HepG2 (cell line): ENCODE measurements at places on chromosomes 2 and 18.

- DNase-seq = no peak
Observed at GRCh38 chr2:29382486-29382885, 267.3 kb downstream of the CLIP4 start.

- no peak for DNase-seq
Observed at GRCh38 chr18:46721331-46721730, 35.5 kb downstream of the ST8SIA5 start.

DNA sequence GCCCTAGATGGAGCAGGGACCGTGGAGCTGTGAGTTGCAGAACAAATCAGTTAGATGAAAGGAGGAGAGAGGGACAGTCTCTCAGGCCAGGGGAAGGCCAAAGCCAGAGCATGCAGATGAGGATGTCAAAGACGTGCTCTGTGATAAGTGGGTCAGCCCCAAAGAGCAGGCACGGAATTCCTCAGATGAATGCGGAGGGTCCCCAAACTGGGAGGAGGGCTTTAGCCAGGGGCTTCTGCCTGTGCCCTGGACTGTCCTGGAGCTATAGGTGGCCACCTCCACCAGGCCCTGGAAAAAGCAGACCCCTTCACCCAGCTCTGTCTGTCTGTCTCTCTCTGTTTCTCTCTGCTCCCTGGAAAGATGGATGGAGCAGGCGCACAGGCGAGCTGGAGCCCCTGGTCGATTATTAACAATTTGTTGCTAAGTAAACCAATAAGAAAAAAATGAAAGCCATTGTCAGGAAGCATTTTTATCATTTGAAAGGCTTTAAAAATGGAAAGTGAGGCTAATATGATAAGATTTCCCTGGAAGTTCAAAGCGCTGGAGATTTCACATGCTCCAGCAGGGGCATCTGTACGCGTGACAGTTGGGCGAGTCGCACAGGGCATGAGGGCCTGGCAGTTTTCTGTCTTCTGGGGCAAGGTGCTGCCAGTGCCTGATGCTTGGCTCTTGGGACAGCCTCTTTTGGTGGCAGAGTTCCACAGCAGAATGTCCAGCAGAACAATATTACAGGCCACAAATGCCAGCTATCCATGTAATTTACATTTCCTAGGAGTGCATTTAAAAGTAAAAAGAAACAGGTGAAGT lies 241.0 kb downstream of the GLI2 start:
- no peak for DNase-seq

- peak; percentile 35 for DNase-seq
Observed at GRCh38 chr18:61901323-61901986, 8.6 kb upstream of the RNF152 start.

DNA sequence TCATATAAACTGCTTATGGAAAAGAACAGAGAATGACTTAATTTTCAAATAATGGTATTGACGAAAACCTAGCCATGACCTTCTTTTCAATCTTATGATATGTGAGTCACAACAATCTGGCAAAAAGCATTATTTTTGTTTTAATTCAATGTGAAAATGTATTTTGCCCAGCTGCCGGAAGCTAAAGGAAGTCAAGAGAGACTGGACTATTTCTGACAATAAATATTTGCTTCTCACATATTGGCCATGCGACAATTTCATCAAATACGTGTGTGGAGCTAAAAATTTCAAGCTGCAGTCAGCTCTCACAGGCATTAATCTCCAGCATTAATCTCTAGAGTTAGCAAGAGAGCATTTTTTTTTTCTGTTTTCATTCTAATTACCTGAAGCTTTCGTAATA lies 881.0 kb downstream of the CPS1 start:
- DNase-seq = no peak

DNA sequence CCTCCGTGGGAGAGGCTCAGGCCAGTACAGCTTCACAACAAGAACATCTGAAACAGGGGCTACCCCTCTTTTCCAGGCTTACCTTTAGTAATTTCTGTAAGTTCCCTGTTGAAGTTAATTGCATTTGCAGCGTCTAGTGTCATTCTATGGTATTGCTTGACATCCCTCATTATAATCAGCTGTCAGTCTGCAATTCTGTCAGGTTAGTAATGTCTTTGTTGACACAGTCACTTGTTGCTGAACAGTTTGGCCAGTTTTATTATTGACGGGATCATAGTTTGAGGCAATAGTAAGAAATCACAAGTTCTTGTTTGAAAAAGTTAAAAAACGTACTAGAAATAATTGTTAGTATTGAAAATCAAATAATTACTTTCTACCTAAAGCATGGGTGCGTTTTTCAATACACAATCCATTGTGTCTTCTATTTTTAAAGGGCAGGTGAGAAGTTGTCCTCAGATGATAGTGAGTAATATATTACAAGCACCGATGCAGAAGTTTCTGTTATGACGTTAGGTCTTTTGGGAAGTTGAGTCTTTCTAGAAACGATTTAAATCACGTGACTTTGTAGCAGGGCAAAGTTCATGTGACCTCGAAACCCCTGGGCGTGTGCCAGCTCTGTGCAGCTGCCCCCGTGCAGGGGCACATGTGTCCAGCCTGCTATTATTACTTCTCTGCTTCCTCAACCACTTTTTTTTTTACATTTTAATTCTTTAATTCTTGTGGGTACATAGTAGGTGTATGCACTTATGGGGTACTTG lies 49.5 kb upstream of the MBP start:
- DNase-seq = no peak

DNA sequence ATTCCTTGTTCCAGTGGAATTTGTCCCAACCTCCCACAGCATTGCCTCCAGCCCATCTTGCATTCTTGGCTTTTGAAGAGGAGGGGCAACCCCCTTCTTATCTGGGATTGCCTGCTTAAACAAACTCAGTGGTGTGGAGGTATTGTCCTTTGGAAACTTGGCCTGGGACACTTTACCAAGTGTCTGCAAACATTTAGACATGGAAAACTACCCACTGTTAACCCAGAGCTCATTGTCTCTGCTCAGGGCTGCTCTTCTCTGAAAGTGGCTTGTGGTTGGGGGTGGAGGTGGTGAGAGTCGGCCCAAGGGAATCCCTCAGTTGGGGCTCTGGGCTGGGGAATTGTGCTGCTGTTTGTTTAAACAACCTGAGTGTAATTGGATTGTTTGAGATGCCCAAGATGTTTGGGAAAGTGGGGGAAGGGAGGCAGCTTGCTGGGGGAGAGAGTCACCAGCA lies 178.3 kb upstream of the GATA6 start:
- peak; percentile 81 for DNase-seq

GRCh38 chr2:12547566-12548170 lies 169.1 kb upstream of the TRIB2 start:
- no peak for DNase-seq

DNA sequence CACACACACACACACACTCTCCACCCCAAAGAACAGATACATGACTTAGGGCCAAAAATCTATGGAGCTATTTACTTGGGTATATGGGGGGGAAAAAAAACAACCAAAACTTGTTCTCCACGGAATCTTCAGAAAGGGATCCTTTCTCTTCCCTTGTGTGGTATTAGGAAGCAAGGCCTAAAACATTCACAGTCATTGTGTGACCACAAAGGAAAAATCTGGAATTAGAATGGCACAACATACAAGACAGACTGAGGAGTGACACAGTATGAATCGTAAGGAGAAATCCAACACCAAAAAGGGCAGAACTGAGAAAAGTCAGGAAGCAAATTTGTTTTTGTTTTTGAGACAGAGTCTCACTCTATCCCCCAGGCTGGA lies 70.3 kb downstream of the ASXL2 start:
- DNase-seq = no peak

DNA sequence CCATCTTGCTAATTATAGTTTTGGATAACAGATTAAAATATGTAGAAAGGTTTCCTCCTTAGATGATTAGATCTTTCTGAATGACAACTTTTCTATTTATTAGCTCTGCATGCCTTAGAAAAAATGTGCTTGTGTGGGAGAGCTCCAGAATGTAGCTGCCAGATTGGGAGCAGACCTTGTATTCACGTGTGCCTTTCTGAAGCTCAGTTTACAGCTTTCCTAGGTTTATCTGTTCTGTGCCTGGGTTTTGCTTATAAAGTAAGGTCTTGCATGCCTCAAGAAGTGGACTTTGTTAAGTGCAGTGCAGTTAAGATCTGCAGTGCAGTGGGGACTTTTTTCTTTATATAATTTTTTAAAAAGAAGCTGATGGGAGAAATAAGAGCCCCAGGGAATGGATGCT lies 179.0 kb downstream of the DCC start:
- no peak for DNase-seq

DNA sequence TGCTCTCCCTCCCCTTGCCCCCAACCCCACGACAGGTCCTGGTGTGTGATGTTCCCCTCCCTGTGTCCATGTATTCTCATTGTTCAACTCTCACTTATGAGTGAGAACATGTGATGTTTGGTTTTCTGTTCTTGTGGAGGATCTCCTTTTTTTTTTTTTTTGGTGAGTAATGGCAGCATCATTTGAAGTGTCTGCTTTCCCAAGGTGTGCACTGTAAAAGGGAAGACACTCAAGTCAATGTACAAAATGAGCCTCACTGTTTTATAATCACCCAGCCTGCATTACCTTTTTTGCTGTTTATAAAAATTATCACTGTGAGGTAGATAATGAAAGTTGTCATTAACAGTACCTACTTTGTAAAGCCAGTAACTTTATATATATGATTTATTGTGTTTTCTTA lies 56.9 kb downstream of the INSIG2 start:
- no peak for DNase-seq

- no peak for DNase-seq
Observed at GRCh38 chr2:190404487-190404886, 3.7 kb upstream of the MFSD6 start.

DNA sequence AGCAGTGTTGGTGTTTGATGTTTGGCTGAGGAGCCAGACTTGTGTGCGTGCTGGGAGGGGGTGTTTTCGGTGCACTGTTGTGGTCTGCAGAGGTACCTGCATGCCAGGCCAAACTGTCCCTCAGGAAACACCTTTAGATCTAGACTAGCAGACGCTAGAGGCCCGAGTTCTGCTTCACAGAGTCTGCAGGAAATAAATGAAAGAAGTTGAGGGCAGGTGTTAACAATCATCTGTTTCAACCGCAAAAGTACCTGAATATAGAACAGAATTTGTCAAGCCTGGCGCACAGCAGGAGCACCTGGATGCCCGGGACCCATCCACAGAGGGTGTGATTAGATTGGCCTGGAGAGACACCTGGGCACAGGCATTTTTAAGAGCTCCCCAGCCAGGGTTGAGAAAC lies 40.5 kb upstream of the REL start:
- no peak for DNase-seq

- DNase-seq = no peak
Observed at GRCh38 chr2:159736048-159736447, 23.7 kb downstream of the MARCHF7 start.

- no peak for DNase-seq
Observed at GRCh38 chr2:95020275-95021022, 5.1 kb upstream of the MAL start.

DNA sequence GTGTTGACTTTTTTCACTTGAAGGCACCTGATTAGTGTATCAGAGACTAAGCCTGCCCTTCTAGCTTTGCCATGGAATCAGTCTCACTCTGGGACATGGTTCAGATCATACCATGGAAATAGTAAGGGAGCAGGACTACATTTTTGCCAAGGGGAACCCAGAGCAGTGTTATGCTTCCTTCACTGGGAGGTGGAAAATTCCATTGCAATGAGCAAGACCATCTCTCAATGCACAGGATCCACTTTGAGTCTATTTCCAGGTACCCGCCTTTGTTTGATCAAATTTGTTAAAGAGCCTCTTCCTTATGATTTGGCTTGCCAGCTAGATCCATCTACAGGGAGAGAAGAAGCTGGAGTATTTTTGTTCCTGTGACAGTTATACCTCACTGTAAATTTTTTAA lies 395.8 kb downstream of the MTX2 start:
- DNase-seq = no peak

DNA sequence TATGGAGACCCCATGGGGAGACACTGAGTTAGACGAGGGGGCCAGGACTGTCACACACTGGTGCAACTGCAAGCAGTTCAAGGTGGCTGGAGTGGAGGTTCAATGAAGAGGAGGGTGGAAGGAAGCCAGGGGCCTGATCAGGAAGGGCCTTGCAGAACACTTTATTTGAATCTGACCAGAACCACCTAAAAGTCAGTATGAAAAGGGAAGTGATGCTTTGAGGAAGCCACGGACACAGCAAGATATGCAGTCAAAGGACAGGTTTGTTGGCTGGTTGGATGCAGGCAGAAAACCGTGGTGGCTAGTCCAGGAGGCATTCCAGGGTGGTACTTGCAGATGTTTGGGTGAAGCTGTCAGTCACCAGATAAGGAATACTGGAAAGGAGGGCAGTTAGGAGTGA lies 3.5 kb upstream of the FAM124B start:
- DNase-seq = no peak
